ENCODE measurements at places on chromosomes 16 and 17.

DNA sequence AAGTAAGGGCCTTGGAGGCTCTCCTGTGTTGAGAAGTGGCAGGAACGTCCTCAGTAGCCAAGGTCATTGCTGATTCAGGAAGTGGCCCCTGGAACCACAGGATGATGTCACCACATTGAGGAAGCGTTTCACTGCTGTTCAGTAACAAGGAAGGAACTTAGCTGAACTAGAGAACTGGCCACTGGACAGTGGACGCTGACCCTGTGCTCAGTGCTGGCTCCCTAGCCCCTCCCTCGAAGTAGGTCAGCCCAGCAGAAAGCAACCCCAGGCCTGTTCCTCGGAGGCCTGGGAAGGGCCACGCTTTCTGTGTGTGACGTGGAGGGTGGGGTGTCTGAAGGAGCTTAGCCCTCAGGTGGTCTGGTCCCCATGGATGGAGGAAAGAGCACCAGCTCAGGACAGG, 58.3 kb downstream of the B9D1 start:
- no peak for DNase-seq

GRCh38 chr17:50263331-50264262, 10.7 kb upstream of the TMEM92 start:
- no peak for DNase-seq

DNA sequence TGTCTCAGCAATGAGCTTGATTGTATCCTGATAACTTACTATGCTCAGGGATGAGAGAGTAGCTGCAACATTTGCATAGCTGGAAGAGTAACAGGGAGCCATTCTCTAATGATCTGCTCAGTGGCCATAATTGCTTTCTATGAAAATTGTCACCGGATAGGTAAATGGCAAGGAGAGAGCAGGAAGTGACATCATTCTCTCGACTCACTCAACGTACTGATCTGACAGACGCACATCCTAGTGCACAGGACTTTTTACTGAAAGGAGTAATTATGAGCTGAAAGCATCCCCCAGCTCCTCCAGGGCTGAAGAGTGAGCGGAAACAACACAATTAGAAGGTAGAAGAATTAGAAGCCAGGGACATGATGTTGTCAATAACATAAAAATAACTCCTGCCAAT, 71.8 kb downstream of the IRX5 start:
- DNase-seq: no peak

DNA sequence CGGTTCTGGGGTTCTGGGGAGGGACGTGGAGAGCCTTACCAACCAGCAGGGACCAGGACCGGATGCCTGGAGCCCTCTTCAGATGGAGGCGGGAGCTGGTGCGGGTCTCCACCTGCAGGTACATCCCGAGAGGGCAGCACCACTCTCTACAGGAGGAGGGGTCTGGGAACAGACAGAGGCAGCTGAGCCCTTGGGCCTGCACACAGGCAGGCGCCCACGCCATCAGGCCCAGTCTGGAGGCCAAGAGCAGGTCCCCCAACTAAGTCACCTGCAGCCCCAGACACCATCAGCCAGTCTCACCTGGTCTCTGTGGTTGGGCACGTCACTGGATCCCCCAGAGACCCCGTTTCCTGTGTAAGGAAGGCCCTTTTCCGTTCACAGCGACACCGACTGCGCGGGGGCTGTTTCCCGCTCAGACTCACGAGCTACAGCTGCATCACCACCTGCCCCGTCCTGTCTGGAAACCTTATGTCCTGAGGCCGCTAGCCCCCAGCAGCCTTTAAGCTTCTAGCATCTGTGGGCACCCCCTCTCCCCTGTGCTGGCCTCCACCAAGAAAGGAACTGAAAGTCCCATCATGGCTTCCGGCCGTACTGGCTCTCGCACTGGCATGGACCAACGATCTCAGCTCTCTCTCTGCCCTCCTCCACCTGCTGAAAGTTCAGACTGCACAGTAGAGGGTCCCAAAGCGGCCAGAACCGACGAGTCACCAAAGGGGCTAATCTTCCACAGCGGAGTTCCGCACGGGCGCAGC, 1.2 kb downstream of the CYBC1 start:
- DNase-seq: peak; percentile 38

- no peak for DNase-seq
Observed at GRCh38 chr17:39002991-39003715, 36.0 kb upstream of the FBXO47 start.

DNA sequence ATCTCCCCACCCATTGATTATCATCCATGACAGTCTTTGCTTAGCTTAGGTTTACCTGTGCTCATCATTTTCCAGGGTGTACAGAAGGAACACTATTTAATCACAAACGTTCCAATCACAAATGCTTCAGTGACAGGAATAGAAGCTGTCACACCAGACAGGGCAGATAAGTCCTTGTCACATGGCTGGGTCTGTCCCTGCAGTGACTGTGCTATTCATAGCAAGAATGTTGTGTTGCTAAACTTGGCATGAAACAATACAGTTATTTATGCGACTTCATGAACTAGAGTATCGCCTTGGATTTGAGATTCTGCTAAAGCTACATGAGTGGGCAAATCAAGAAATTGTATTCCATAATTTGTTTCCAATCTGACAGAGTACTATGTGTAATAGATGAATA, 108.4 kb downstream of the CDH13 start:
- no peak for DNase-seq

DNA sequence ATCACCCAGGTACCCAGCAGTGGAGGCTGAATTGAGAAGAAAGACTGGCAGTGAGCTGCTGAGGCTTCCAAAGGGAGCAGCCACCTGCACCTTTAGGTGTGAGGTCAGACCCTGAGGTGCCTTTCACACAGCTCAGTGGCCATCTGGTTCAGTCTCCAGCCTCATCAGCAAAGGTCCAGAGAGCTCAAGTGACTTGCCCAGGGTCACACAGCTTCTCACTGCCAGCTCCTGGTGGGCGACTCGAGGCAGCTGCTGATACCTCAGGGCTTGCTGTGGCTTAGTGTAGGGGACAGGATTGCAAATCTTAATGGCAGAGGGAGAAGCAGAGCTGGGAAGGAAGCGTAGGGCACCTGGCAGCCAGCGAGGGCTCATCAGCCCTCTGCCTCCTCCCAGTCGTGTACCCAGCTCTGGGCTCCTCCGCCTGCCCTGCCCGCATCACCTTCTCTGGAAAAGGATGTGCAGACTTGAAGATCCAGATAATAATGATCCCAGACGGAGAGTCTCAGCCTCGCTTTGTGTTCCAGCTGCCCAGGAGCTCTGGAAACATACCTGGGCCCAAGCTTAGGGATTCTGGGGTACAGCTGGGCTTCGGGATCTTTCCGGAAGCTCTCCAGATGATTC, 165.3 kb upstream of the GSE1 start:
- DNase-seq: no peak

- DNase-seq: no peak
Observed at GRCh38 chr16:23874613-23875294, 39.0 kb downstream of the PRKCB start.

Data from SHP77 treated with DMSO at 0.1 percent for 48 hours (cell line).